Kidney (tissue), 22 donors: ENCODE measurements at places on chromosomes 5 and 9.

GRCh38 chr5:99033014-99033900, 104.5 kb upstream of the CHD1 start:
- no peak for DNase-seq

DNA sequence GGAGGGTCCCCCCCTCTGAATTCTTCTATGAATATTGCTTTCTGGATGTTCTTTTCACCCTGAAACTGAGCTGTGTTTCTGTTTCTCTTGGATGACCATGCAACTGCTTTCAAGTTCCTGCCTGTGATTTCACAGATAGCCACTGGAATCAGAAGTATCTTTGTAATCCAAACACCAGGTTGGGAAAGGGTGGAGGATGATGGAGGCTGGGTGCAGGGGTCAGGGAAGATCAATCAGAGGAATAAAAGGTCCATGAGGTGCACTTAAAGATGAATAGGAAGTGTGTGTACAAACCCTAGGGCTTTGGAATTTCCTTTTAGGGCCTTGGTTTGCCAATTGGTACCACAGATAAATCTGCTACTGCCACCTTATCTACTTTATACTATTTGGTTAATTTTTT, 68.2 kb upstream of the AGXT2 start:
- no peak for DNase-seq

GRCh38 chr9:95343725-95344287, 26.3 kb upstream of the FANCC start:
- DNase-seq, result no peak

- DNase-seq, result no peak
Measured at GRCh38 chr9:97373331-97373730, 38.6 kb upstream of the TDRD7 start.

DNA sequence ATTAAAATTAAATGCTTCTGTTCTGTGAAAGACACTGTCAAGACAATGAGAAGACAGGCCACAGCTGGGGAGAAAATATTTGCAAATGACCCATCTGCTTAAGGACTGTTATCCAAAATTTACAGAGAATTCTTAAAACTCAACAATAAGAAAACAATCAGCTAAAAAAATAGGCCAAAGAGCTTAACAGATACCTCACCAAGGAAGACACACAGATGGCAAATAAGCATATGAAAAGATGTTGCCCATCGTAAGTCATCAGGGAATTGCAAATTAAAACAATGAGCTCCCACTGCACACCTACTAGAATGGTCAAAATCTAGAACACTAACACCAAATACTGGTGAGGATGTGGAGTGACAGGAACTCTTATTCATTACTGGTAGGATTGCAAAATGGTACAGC, 10.3 kb downstream of the WNK2 start:
- DNase-seq, result no peak

- DNase-seq, result peak; percentile 71
Measured at GRCh38 chr9:107218829-107219485, 64.1 kb upstream of the RAD23B start.

DNA sequence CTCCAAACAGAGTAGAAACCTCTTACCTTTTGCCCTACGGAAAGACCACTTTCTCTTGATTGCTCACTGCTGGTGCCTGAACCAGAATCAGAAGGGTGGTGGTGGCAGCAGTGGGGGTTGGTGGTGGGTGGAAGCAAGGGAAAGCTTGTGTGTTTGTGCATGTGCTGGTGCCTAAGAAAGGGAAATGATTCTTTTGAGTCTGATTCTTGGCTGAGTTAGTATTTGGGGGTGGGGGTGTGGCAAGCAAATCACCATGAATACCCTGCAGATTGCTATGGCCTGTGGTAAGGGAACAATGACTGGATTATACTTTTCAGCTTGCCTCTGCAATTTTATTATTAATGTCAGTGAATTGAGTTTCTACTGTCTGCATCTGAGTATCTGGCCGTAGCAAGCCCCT, 106.6 kb downstream of the ARHGAP26 start:
- DNase-seq, result no peak

- DNase-seq, result no peak
Measured at GRCh38 chr9:132244582-132245455, 83.0 kb downstream of the NTNG2 start.

DNA sequence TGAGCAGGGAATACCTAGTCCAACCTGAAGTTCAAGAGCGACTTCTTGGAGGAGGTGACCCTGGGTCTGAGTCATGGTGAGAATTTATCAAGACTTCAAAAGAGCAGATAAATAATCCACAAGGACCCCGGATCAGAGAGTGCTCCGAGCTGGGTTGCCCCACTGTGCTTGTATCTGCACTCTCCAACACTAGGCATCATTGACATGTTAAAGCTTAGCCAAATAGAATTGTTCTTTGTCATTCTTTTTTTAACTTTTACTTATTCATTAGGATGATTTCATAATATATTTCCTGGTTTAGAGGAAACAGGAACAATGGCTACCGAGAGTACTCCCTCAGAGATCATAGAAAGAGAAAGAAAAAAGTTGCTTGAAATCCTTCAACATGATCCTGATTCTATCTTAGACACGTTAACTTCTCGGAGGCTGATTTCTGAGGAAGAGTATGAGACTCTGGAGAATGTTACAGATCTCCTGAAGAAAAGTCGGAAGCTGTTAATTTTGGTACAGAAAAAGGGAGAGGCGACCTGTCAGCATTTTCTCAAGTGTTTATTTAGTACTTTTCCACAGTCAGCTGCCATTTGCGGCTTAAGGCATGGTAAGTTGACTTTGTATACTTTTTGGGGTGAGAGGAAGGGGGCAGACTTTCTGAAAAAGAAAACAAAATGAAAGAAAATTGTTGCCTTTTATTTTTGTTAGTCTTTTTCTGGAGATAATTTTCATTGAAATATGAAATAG, at the start of gene CARD6:
Gene CARD6, plus strand, starts transcription at position 300 of the 738 bp plus-strand sequence. Its CDS starts 16 bp downstream, at position 316.
- DNase-seq, result no peak

DNA sequence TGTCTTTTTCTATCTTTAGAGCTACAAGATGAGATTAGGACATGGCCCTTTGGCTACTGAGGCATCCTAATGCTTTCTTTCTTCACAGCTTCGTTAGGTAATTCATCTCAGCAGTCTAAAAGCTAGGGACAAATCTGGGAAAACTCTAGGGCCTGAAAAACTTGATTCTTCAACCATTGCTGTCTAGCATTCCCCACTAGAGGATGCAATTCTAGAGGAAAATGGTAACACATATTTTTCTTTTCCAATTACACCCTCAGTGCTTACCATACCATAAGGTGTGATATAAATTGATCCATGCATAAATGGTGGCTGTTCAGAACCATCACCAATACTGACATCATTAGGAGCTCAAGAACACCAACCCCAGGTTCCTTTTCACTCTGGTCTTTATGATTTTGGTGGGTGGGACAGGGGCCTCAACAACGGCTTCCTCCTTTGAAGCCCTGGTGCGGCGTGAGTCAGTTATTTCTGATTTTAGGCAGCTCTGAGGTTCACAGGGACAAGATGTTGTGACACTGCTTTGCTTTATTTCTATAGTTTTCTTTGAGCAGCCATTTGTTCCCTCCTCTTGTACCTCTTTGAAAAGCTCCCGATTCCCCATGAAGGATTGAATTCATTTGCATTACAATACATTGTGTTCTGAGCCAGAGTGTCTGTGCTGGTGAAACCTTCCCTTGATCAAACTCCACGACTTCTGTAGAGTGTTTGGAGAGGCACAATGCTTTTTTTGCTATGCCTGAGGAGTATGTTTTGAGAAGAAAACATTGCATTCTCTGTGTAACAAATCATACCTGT, 526.0 kb upstream of the TRPC7 start:
- no peak for DNase-seq

DNA sequence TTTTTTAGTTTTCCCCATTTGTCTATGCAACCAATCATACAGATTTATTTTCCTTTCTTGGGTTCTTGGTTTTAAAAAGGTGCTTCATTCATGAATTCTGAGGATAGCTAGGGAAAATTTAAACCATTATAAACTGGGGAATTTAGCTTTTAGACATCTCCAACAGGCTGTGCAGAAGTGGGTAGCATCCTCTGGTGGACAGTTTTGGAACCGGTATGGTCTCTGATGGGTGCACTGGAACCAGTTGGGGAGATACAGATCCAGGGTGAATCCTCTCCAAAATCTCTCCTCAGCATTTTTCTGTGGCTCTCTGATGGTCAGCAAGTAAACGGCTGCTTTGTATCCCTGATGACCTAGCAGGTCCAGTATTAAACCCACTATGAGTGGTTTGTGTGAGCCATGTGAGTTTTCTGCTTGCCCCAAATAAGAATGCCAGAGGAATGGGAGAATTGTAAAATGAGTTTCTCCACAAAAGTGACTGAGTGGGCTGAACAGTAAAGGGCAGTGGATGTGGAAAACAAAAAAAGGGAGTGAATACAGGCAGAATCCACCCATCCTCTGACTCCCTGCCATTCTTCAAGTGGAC, 9.1 kb upstream of the DNAJC25 start:
- no peak for DNase-seq

GRCh38 chr9:68919661-68920060, 94.3 kb downstream of the PRKACG start:
- no peak for DNase-seq

- no peak for DNase-seq
Measured at GRCh38 chr9:89685698-89686097, 80.9 kb downstream of the GADD45G start.

DNA sequence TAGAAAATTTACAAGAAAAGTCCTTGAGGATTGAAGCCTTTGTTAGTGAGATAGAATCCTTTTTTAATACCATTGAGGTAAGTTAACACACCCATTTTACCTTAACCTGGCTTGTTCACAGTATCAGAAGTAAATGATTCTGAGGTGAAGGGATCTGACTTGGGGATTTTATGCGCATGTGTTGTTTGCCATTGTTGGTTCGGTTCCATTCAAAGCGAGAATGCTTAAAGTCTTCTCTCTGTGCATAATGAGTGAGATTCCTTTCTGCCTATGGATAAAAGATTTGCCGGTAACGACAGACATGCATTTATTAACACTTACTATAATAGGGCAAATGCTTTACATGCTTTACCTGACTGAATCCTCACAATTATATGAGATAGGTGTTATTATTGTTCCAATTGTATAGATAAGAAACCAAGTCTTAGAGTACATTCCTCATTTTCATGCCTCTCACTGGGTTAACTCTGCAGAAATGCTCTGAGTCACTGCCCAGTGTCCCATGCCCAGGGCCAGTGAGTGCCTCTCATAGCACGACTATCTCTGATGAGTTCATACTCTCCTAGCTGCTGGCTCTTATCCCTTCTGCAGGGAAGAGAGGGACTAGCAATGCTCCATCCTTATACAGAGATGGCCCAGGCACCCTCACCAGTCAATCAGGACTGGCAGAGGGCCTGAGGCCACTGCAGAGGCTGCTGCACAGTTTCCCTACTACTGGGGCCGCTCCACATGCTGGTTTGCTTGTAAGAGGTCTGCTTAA, 54.4 kb downstream of the CMYA5 start:
- DNase-seq, result no peak

DNA sequence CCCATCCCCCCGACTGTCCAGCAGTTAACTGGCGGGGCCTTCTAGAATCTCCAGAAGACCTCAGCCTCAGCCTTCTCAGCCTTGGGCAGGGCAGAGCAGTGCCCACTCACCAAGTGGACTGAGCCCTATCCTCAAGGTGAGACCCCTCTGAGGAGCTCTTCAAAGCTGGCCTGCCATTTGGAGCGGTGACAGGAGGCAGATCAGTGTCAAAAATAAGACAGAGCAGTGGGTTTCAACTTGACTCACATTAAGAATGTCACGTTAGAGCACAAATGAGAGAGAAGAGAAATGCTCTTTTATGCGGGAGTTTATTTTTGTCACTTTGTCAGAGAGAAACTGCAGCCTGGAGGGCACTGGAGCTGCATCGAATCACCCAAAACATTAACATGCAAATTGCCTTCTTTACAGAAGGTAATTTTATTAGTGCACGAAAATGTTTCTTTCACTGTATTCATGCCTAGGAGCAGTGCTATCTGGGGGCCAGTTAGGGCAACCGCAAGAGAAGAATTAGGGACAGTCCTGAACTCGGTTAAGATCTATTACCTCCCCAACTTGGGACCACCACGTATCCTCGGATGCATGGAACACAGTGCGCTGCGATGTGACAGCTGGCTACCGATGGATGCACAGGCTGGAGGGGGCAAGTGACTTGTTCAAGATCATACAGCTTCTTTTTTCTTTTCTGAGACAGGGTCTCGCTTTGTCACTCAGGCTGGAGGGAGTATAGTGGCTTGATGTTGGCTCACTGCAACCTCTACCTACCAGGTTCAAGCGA, 188.5 kb downstream of the DAB2IP start:
- DNase-seq, result no peak

DNA sequence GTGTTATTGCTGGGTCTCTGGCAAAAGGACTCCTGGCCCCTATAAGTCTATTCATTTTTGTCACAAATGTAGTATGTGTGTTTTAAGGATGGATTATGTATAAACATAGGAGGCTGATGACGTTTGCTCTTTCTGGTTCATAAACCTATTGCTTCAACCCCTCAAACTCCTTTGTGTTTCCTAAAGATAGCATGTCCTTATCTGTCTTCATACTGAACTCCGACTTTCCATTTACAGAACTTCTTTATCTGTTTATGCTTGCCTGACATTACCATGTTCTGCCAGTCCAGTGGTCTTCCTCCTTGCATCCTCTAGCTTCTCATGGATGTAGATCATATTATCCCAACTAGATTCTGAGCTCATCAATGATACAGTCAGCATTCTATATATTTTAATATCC, 46.1 kb downstream of the ARHGEF28 start:
- DNase-seq, result no peak

DNA sequence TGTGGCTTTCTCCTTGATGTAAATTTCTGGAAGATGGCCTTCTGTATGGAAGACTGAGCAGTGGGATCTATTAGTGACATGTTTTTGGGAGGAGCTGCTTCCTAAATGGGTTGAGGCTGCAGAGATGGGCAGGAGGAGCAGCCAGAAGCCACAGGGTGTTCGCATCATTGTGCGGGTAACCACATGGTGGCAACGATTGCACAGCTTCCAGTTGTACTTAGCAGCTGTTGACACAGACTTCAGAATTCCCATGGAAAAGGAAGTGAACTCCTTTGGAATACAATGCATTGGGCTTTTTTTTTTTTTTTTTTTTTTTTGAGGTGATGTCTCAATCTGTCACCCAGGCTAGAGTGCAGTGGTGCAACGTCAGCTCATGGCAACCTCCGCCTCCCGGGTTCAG, 297.3 kb downstream of the NR3C1 start:
- no peak for DNase-seq

DNA sequence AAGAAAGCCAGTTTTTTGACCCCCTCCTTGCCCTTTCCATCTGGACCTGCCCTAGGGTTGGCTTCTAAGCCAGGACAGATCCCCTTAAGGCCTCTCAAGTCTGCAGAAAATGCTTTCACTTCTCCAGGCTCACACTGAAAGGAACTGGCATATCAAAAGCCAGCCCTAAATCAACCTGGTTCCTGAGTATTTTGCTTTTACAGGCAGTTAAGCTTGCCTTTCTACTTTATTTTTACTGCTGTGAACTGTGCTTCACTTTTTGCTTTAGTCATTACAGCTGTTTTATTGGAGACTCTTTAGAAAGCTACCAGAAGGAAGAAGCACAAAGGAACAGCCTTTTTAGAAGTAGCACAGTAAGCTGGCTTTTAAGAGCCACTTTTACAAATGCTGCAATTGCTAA, 5.0 kb downstream of the TARS1 start:
- no peak for DNase-seq

- DNase-seq, result no peak
Measured at GRCh38 chr9:85062385-85063022, 393.0 kb downstream of the NTRK2 start.

GRCh38 chr5:90644132-90644531, 85.5 kb downstream of the ADGRV1 start:
- DNase-seq, result no peak

GRCh38 chr5:19044311-19044710, 943.7 kb downstream of the CDH18 start:
- no peak for DNase-seq
